ENCODE measurements at places on chromosomes 5 and 9.
A peak's percentile ranks its signal among the peaks of the same experiment; 100 is the strongest.

- DNase-seq: peak; percentile 28
Measured at GRCh38 chr9:129962889-129963703, 79.9 kb downstream of the FNBP1 start.

- DNase-seq: no peak
Measured at GRCh38 chr9:7095058-7095457, 337.3 kb downstream of the KDM4C start.

DNA sequence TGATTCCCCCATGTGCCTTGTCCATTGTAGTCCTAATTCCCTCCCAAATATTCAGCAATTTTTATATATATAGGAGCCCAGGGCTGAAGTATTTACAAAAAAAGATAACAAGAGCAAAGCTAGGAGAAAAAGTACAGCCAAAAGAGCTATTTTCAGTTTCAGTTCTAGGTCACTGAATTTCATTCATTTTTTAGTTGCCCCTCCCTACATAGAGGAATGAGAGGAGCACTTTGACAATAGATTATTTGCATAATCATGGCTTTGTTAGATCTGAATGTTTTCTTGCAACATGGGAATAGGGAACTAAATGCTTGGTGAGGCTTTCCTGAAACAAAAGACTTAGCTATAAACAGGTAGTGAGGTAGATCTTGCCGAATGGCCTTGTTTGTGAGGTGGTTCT, 15.3 kb upstream of the F2RL2 start:
- DNase-seq: no peak

GRCh38 chr5:14669975-14670374, 5.5 kb downstream of the OTULIN start:
- DNase-seq: no peak

GRCh38 chr5:165321912-165322311, 1816.5 kb downstream of the MAT2B start:
- DNase-seq: no peak

DNA sequence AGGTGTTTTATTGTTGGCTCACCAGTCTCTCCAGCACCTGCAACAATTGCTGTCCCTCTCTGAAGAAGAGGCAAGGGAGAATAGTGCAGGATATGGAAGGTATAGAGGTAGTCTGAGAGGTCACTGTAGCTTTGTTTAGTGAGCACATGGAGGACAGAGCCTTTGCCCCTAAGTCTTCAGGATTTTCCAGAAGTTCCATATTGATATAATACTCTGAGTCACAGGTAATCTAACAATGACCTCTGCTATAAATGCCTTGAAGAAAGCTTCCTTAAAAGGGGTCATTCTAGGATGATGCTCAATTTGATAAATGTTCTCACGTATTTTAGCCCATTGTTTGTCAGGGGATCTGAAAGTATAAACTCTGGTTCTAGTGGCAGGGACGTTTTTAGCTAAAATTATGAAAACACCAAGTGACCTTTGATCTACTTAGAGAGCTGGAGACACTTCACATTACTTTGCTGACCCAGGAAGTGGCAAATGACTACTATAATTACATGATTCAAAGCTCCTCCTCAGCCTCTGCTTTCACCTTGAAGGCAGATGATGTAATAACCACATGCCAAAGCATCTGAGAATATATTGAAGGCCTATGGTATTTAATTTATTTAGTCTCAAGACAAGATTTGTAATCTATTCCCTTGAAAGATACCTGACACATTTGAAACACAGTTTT, 366.9 kb upstream of the NUDT12 start:
- no peak for DNase-seq

GRCh38 chr5:38036765-38037164, 196.9 kb upstream of the GDNF start:
- no peak for DNase-seq

DNA sequence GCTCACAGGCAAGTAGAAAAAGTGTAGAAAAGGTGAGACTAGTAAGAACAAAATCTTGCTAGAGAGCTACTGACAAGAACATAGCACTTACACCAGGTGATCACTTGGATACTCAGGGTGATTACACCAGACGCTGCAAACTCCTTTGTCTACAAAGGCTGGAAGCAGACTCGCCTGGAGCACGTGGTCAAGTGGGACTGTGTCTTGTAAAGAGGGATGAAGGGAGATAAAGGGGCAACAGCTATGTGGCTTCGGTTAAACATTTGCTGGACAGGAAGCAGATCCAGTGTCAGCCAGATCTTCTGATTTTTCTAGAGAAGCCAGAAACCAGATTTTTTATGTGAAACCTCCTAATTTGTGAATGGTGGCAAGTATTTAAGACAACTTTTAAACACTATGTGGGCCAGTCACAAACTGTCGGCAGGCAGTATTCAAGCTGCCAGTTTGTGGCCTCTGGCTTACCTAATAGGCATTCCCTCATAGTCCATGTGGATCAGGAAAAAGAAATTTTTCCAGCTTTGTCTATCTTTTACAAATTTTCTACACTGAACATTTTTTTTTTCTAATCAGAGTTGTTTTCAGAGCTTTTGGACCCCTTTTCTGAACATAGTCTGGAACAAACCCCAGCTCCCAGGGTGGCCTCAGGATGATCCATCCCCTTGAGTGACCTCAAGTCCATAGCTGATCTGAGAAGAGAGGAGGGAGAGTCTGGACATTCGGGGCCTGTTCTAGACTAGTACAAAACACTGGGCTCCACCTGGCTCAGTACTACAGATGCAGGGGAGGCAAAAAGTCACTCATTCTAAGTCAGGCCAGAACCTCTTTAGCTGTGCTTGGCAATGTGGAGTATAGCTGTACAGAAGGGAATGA, 262.9 kb downstream of the ARRDC3 start:
- no peak for DNase-seq

GRCh38 chr5:53568871-53569270, 8.4 kb downstream of the NDUFS4 start:
- DNase-seq: no peak

- no peak for DNase-seq
Measured at GRCh38 chr5:171709930-171710329, 75.7 kb upstream of the SMIM23 start.

GRCh38 chr9:22068369-22068768, 59.3 kb upstream of the CDKN2B start:
- no peak for DNase-seq

GRCh38 chr5:143509758-143510221, 106.3 kb upstream of the NR3C1 start:
- DNase-seq: no peak

DNA sequence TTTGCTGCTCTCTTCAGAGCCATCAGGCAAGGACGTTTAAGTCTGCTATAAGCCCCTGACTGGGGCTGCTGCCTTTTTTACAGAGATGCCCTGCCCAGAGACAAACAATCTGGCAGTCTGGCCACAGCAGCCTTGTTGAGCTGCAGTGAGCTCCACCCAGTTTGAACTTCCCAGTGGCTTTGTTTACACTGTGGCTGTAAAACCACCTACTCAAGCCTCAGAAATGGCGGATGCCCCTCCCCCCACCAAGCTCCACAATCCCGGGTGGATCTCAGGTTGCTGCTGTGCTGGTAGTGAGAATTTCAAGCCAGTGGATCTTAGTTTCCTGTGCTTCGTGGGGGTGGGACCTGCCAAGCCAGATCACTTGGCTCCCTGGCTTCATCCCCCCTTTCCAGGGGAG, 59.7 kb upstream of the SNCAIP start:
- DNase-seq: no peak

GRCh38 chr5:156330141-156330870, 3.3 kb downstream of the SGCD start:
- no peak for DNase-seq

GRCh38 chr5:140157032-140157781, 17.8 kb upstream of the CYSTM1 start:
- peak; percentile 80 for DNase-seq

GRCh38 chr5:110969502-110969901, 102.0 kb upstream of the TSLP start:
- DNase-seq: no peak

DNA sequence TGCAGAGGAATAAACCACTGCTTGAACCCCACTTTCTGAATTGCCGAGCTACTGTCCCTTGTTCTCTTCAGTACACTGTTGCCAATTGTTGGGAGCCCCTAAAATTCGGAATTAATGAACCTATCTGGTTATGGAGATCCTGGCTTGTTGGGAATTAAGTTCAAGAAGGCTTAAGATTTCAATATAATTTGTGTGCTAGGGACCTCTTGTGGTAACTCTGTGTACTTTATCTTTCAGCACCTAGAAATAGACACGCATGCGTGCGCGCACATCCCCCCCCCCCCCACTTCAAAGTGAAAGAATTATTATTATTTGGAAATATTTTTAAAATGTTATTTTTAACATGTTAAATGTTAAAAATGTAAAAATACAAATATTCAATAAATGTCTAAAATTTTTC, 53.3 kb upstream of the FAM169A start:
- no peak for DNase-seq

- no peak for DNase-seq
Measured at GRCh38 chr9:132730054-132731033, 60.1 kb downstream of the GTF3C4 start.

DNA sequence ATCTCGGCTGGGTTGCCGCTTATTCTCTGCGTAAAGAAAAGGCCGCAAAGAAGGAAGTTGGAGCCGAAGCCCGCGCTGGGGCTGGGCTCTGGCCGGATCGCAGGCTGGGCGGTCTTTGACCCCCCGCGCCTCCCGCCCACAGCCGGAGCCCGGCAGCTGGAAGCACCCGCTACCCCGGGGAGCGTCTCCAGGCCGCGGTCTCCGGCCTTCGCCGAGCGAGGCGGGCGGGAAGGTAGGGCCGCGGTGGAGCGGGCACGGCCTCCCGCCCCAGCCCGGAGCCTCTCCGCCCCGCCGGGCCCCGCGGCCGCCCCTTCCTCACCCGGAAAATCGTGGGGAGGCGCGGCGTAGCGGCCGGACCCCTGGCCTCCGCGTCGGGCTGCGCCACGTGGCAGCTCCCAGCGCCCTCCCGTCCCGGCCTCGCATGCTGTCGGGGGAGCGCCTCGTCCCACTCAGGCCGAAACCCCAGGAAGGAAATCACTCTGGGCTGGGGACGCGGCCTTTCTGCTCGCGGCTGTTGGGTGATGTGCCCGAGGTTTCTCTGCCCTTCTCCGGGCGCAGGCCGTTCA, 12.0 kb downstream of the FOXD1 start:
- DNase-seq: no peak

DNA sequence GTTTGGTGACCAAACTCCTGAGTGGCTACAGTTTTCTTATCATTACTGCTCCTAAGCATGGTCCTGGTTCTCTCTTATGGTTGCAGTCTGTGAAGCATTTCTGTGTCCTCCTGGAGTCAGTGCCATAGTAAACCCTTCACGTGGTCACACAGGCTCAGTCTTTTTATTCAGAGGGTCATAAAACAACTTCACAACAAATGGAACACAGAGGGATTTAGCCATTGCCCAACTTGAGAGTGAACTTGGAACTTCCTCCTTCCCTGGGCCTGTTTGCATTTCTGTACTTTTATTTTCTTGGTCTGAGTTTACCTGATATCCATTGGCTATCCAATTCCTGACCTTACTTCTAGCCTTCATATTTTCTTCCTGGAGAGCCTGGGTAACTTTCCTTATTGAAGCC, 144.9 kb downstream of the CCDC192 start:
- DNase-seq: no peak

DNA sequence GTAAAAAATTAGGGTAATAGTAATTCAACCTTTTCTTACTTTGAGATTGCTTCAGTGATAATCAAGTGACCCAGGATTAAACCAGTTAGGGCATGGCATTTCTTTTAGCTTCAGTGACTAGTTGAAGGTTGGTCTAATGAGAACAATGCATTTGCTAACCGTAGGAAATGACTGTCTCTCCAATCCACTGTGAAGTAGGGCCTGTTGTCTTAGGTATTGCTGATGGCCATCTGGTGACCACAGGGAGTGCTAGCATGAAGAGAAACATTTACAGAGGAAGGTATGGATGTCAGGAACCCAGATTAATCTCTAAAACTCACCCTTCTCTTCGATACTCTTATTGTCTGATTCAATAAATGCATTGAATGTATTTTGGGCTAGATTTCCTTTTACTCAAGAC, 535.9 kb upstream of the SEMA6A start:
- no peak for DNase-seq

All from T-helper 2 cell (primary cell).